Activated T-helper 1 cell treated with Interleukin-2 at 50 U/mL for 16 hours (primary cell): ENCODE measurements at places on chromosomes 3 and 15.
A peak's percentile ranks its signal among the peaks of the same experiment; 100 is the strongest.

DNA sequence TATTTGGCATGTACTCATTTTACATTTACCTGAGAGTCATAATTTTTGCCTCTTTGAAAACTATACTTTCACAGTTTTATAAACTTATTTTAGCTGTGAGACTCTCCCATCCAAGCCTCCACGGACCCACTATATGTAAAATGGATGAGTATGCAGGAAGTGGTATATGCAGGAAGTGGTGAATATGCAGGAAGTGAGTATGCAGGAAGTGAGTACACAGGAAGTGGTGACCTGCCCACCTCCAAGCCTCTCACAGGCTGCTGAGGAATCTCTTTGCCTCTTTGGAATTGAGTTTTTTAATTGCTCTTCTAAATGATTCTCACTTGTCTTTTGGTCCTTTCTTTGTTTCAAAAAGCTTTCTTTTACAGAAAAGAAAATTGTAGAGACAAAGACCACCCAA, 85.2 kb downstream of the KBTBD8 start:
- DNase-seq, result peak; percentile 3

DNA sequence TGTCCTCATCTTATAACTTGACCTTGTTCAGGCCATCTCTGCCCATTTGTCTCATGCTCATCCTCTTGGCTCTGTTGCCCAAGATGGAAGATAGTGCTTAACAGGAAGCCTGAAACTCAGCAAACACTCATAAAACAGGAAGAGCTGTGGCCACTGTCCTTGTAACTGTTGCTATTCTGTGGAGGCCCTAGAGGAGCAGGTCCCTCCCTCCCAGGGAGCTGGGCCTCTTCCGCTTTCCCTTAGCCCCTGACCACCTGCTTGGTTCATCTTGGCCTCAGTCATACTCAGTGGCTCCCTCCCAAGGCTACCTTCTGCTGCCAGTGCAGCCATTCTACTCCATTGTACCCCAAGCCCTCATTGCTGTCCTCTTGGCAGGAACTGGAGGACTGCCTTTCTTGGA, 3.5 kb downstream of the MAPKAPK3 start:
- no peak for DNase-seq

GRCh38 chr15:74222240-74223119, 13.6 kb upstream of the CCDC33 start:
- DNase-seq, result no peak

- DNase-seq, result no peak
Measured at GRCh38 chr3:130658678-130659077, 88.0 kb downstream of the PIK3R4 start.

DNA sequence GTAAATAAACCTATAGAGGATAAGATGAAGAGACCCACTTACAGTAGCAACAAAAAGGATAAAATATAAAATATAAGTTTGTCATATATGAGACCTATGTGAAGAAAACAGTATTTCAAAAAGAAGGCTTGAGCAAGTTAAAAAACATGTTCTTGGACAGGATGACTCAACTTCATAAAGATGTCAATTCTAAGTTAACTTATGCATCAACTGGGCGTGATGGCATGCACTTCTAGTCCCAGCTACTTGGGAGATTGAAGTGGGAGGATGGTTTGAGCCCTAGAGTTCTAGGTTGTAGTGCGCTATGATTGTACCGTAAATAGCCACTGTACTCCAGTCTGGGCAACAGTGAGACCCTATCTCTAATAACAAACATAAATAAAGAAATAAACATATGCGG, 59.7 kb downstream of the PDCD6IP start:
- no peak for DNase-seq

DNA sequence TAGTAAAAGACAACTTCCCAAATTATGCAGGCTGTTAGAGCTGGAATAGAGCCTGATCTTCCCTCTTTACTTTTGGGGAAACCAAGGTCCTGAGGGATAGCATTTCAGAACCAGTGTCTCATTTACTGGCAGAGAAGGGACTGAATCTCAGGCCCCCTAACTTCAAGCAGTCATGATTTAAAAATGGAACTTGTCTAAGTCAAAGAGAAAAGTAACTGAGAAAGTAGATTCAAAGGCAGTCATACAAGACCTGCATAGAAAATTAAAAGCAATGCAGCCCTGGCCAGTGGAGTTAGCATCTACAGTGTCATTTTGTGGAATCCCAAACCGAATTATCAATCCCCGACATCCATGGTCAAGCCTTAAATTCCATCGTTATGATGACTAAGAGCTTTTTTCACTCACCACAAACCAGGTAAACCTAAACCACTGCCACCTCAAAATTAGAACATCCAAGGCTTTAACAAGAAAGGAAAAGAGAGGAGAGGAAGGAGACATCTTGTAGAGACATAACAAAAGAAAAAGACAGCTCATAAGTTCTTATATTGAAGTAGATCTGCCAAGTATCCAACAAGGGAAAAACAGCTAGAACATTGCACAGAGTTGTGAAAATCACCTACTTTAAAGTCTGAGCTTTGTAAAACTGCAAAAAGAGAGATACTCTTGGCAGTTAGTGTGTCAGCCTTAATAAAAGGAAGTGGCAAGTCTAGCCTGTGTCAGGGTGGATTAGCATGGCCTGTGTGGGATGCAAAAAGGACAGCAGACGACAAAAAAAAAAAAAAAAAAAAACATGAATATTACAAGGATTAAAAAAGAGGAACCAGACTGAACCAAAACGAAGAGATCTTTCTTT, 54.1 kb upstream of the CCR2 start:
- no peak for DNase-seq

- no peak for DNase-seq
Measured at GRCh38 chr15:57769266-57769665, 62.8 kb downstream of the POLR2M start.

DNA sequence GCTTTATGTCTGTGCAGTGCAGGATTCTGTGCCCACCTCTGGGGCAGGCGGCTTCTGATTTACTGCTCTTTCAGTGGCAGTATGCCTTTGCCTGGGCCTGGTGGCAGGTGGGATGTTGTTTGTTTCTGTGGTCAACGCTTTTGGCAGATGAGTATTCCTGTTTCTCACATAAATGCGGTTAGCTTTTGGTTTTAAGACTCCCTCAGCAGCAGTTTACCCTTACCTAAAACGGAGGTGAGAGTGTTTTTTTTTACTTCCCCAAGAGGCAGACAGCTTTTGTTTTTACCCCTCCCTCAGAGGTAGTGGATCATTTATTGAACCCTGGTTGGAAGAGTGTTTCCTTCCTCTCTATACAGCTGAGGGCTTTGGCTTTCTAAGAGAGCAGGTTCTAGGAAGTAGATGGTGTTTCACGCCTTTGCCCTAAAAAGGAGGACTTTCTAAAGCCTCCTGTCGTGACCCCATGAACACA, 134.1 kb upstream of the PLSCR5 start:
- DNase-seq, result no peak

DNA sequence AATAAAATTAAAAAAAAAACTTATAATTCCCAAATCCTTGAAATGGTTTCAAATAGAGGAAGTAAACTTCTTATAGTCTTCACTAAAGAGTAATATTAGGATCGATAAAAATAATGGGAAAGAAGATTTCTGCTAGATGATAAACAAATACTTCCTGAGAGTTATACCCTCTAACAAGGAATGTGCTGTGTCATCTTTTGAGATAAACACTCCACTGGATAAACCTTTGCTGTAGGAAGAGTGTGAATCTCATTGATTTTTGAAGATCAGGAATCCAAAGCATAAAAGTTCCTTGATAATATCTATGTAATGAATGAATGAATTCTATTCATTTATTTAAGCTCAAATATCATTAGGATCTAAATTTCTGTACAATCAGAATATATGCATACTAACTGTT, 161.0 kb upstream of the GBE1 start:
- no peak for DNase-seq

GRCh38 chr3:100602506-100603444, 6.6 kb upstream of the ADGRG7 start:
- DNase-seq, result no peak

DNA sequence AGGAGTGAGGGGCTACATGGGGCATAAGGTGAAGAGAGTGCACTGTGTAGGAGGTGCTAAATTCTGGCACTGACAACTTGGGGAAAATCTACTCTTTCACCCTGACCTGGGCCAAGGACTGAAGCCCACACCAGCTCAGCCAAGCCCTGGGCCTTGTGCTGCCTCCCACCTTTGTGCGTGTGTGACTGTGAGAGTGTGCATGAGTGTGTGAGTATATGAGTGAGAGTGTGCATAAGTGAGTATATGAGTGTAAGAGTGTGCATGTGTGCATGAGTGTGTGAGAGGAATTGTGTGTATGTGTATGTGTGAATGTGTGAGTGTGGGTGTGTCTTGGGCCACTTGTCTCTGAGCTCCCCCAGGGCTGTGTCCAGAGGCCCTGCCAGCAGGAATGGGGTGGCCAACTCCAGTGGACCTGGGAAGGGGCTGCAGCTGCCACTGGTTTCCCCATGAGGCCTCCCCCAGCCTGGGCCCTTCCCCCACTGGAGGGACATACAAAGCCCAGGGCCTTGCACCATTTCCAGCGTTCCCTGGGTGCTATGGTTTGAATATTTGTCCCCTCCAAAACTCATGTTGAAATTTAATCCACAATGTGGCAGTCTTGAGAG, 15.2 kb downstream of the C3orf22 start:
- DNase-seq, result no peak

- no peak for DNase-seq
Measured at GRCh38 chr15:92336419-92336987, 57.2 kb upstream of the ST8SIA2 start.

DNA sequence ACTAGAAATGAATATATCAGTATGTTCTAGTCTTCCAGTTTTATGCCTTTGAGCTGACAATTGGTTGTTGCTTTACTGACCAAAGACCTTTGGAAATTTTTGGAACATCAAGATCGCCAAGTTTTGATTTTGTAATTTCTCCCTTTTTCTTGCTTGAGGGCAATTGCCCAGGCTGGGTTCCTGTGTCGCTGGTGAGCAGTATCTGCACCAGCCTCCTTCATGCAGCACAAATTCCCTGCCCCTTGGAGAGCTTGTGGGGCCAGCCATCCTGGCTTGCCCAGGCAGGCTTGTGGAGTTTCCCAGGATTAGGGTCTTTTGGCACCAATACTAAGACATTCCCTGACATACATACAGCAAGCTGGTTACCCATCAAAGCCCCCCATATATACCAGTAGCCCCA, 37.9 kb upstream of the HACD2 start:
- no peak for DNase-seq

GRCh38 chr3:118128886-118129285, 905.8 kb downstream of the IGSF11 start:
- DNase-seq, result no peak

GRCh38 chr3:194609601-194610000, 23.6 kb downstream of the TMEM44 start:
- DNase-seq, result no peak

DNA sequence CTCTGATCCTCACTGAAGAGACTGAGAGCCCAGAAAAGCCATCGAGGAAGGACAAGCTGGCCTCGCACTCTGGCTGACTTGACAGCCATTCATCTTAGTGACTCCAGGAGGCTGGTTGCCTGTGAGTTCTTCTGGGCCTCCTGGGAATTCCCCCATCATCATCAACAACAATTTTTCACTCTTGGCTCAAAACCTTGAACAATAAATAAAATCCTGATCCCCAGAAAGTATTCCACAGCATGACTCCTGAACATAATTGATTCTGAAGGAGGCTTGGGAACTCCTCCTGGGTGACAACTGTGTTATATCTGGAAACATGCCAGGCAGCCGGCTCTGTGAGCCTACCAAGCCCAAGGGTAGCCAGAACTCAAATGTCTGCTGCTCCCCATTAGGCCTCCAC, 188.6 kb downstream of the SHQ1 start:
- DNase-seq, result no peak
